Stimulated activated CD4-positive, alpha-beta T cell treated with anti-CD3 and anti-CD28 coated beads, Interleukin-15, amount 100 ng/mL, for 1 hour (primary cell): ENCODE measurements at places on chromosomes 3 and 15.

GRCh38 chr3:152269056-152269830, 514 bp downstream of the MBNL1 start:
- no peak for DNase-seq

- no peak for DNase-seq
Measured at GRCh38 chr3:160927620-160928019, 171.6 kb downstream of the PPM1L start.

GRCh38 chr3:187769771-187770170, 24.5 kb upstream of the BCL6 start:
- DNase-seq, result no peak

DNA sequence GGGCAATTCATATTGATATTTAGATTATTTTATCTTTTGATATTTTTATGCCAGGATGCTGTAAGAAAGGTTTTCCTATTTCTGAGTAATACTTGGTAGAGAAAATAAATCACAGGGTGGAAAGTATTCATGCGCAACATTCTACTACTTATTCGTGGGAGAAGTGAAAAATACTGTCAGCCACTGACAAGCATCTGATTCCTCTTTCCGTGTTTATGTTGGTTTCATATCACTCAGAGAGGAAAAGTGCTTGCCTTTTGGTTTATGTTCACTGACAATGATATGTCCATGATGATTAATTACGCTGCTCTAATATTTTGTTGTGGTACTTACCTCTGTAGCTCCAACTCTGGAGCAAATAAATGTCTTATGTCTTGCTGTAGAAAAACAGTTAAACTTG, 429.4 kb downstream of the EDEM1 start:
- no peak for DNase-seq

DNA sequence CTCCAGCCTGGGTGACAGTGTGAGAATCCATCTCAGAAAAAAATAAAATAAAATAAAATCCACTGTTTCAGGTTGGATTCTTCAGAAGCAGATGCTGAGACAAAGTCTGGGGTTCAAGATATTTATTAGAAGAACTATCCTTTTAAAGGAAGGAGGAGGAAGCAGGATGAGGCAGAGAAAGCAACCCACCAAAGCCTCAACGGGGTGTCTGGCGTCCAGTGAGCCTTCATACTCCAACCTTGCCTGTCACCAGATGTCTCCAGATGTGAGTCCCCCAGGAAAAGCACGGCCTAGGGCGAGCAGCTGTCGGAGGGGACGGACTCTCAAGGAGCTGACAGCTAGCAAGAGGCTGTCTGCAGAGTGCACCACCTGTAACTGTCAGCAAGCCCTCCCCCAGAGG, 37.3 kb downstream of the MB21D2 start:
- no peak for DNase-seq

DNA sequence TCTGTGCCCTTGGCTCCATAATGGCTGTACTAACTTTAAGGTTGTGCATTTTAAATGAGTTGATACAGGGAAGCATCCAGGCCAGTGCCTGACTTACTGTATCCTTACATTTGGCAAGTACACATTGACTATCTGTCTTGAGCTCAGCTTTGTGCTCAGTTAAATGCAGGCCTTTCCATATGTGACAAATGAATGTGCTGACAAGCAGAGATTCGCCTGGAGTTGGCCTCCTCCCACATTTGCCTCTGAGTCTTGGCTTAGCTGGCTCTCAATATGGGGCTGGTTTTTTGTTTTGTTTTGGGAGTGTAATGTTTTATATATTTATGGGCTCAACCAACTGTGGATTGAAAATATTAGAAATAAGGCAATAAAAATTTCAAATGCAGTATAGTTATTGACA, 29.7 kb downstream of the TRIM71 start:
- DNase-seq, result no peak

DNA sequence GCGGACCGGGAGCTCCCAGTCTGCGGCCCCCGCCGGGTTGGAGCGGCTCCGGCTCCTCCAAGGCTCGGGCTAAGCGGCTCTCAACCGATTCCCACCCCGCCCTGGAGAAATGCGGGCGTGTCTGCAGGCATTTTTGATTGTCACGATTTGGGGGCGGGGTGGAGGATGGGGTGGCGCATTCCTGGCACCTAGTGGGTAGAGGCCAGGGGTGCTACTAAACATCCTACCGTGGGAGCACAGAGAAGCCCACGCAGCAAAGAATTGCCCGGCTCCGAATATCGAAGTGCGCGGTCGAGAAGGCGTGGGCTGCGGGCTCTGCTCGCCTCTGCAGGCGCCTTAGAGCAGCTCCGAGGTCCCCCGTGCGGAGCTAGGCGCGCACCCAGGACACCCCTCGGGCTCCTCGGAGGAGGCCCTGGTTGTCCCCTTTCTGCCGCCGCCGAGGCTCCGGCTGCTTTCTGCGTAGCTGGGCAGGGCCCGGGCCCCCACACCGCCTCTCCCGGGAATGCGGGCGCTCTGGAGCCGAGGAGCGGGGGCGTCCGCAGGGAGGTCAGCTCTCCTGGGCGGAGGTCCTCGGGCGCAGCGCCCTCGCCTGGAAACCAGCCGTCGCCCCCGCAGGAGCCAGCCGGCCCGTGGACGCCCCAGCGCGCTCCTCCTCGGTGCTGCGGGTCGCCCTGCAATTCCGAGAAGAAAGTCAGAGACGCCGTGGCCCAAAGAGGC, 16.5 kb upstream of the LAMP3 start:
- DNase-seq, result no peak

GRCh38 chr15:90262426-90262825, 3.0 kb upstream of the NGRN start:
- no peak for DNase-seq

- DNase-seq, result no peak
Measured at GRCh38 chr15:73607843-73608242, 25.3 kb downstream of the NPTN start.

GRCh38 chr3:162710332-162711112, 1213.9 kb downstream of the OTOL1 start:
- DNase-seq, result no peak

DNA sequence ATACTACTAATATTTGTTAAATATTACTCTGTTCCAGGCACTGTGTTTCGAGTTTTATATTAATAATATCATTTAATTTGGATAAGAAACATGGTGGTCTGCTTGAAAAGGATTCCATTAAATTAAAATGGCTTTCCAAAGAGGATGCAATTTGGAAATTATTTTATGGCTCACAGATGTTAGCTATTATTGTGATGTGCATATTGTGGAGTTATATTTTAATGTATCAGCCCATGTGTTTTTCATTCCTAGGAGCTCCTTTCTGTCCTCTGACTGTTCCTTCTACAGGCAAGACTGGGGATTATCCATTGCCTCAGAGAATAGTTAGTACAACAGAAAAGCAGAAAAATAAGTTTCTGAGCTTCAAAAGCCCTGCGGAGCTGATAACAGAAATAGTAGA, 376.7 kb upstream of the PDZRN3 start:
- no peak for DNase-seq

- no peak for DNase-seq
Measured at GRCh38 chr15:64284042-64284441, 71.9 kb downstream of the CSNK1G1 start.

DNA sequence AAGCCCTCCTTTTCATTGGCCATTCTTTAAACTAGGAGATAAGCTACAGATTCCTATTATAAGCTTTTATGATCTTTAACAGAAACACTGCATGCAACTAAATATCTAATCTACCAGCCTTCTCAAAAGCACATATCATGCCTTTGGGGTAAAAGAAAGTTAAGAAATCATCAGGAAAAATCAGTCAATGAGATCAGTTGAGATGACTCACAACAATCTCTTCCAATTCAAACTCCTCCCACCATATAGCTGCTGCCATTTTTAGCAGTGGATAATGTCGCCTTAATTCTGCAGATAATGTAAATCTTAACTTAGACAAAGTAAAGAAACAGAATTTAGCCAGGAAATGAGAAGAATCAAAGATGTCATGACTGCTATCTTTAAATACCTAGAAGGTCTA, 135.2 kb upstream of the BCL6 start:
- DNase-seq, result no peak

- DNase-seq, result no peak
Measured at GRCh38 chr3:184750349-184751083, 38.7 kb upstream of the MAGEF1 start.

GRCh38 chr3:5023777-5024346, 44.6 kb downstream of the BHLHE40 start:
- DNase-seq, result no peak
